ENCODE measurements at places on chromosomes 13 and 19.

GRCh38 chr19:39802958-39803357 lies 24.3 kb downstream of the LEUTX start:
- DNase-seq, result no peak

DNA sequence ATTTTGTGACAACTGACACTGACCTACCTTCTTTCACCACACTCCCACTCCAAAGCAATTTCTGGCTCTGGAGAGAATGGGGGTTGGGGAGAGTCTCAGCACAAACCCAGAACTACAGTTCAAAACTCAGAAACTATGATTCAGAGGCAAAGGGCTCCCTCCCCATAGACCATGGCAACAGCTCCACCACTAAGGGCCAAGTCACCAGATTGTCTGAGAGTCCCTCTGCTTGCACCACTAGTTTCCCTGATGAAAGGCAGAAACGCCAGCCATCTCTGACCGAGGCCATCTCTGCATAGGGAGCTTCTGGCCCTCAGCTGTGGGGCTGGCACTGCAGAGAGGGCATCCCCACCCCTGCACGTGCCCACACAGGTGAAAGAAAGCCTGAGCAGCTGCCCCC lies 112.4 kb upstream of the VSTM2B start:
- no peak for DNase-seq

DNA sequence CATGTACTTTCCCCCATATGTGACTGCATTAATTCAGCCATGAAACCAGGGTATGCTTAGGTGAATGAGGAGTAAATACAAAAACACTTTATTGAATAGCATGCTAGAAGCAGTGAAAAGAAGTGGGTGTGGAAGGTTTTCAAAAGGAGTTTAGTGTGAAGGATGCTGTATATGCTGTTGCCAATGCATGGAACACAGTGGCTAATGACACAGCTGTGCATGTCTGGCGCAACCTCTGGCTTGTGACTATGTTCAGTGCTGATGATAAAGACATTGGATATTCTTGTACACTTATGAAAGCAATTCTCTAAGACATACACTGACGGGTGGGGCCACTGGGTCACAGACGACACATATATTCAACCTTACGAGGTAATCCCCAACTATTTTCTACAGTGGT lies 55.2 kb downstream of the SOX21 start:
- no peak for DNase-seq

DNA sequence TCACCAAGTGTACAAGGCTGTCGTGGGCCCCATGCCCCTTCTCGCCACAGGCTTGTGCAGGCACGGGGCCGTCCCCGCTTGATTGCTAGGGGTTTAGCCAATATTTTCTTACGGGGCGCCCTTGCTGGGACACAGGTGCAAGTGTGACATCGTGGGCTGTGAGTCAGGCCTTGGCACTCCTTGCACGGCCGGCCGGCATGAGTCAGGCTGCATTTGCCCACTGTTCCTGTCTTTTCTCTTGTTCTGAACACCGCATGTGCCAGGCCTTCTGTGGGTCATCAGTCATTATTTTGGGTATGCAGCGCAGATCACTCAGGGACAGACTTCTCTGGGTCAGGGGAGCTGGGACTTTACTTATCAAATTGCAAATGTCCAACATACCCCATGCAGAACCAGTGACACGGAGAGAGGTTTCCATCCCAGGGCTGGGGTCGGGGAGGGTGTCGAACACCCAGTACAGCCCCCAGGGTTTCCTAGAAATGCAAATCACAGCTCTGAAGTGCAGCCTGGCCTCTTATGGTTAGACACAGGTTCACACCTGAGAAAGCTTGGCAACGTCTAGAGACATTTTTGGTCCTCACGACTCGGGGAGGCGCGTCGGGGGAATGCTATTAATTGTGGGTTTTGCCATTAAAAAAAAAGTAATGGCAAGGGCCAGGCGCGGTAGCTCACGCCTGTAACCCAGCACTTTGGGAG lies 22.5 kb upstream of the KLF2 start:
- no peak for DNase-seq

DNA sequence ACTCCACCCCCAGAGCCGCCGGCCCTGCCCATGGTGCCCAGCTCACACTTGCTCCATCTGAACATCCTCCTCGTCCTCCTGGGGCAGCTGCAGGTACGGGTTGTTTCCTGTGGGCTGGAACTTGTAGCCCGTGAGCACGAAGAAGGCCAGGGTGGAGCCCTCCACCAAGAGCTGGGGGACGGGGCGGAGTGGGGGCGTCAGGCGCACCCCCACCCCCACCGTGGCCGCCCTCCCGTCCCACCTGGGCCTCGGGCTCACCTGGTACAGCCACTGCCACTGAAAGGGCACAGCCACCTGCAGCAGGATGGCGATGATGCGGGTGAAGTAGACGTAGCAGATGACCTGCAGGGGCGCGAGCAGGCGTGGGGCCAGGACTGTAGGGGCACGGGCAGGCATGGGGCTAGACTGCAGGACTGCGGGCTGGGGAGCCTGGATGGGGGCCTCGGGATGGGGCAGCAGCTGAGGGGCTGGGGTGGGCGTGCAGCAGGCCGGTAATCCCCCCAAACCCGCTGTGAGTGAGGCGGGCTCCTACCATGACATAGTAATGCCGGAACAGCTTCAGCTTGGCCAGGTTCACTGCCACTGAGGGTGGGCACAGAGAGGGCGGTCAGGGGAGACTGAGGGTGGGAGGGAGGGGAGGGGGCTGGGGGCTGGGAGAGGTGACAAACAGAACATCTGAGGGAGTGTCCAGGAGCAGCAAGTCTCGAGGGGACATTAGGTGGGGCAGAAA lies 6.3 kb downstream of the GPR108 start:
- DNase-seq, result no peak

DNA sequence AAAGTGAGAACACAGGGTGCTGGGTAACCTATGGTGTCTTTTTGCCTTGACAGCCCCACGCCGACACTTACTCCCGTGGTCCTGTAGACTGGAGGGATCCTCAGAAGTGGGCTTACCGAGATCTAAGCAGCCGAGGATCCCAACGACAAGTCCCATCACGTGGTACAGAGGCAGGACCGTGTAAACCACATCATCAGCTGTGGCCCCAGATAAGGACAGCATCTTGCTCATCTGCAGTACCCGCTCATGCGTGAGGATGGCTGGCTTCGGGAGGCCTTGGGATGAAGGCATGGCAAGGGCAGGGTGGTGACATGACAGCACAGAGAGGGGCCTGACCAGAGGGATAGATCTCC lies 2.1 kb downstream of the SLC27A5 start:
- no peak for DNase-seq

DNA sequence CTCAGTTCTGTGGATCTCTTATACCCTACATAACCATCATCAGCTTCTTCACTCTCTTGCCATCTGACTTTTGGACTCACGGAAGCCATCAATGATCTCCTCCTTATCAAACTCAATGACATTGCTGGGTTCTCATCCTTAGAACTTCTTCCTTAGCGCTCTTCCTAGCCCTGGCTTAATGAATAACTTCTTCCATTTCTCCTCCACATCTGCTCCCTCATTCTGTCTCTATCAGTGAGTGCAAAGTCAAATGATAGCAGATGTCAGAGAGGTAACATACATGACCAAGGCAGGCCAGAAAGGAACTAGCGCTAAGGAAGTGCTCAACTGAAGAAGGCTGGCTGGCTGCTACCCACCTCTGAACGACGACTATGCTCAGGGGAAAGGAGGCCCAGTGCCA lies 449.8 kb downstream of the COG6 start:
- DNase-seq, result no peak

- no peak for DNase-seq
Observed at GRCh38 chr13:45332036-45332830, 8.8 kb downstream of the TPT1 start.

- no peak for DNase-seq
Observed at GRCh38 chr19:38890686-38891085, 8.7 kb downstream of the SIRT2 start.

Data from stimulated activated CD4-positive, alpha-beta T cell treated with anti-CD3 and anti-CD28 coated beads, Interleukin-2, amount 100 ng/mL, for 48 hours (primary cell).